ENCODE measurements at places on chromosomes 1 and 21.

GRCh38 chr21:15050568-15051377 is 14.0 kb downstream of the NRIP1 start:
- no peak for DNase-seq

DNA sequence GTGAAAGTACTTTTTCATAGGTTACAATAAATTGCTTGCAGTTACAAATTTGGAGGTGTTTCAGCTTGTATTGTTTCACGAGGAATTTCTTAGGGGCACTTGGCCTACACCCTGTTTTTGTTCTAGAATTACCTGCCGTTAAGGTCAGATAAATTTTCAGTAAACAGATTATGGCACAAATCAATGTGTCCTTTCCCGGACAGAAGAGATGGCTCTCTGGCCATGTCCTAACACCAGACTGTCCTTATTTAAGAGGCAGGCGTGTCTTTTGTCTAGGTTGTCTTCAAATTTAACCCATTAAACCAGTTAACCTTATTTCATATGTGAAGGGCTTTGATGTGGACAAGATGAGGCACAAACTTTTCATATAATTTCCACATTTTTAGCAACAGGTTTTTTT is 243.4 kb downstream of the SDCCAG8 start:
- no peak for DNase-seq

DNA sequence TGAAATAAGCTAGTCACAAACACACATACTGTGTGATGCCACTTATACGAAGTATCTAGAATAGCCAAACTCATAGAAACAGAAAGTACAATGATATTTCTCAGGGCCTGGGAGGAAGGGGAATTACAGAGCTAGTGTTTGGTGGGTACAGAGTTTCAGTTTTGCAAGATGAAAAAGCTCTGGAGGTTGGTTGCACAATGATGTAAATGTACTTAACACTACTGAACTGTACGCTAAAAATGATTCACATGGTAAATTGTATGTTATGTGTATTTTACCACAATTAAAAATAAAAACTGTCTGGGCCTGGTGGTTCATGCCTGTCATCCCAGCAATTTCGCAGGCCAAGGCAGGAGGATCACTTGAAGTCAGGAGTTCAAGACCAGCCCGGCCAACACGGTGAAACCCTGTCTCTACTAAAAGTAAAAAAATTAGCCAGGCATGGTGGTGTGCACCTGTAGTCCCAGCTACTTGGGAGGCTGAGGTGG is 15.3 kb upstream of the FHAD1 start:
- DNase-seq = no peak

DNA sequence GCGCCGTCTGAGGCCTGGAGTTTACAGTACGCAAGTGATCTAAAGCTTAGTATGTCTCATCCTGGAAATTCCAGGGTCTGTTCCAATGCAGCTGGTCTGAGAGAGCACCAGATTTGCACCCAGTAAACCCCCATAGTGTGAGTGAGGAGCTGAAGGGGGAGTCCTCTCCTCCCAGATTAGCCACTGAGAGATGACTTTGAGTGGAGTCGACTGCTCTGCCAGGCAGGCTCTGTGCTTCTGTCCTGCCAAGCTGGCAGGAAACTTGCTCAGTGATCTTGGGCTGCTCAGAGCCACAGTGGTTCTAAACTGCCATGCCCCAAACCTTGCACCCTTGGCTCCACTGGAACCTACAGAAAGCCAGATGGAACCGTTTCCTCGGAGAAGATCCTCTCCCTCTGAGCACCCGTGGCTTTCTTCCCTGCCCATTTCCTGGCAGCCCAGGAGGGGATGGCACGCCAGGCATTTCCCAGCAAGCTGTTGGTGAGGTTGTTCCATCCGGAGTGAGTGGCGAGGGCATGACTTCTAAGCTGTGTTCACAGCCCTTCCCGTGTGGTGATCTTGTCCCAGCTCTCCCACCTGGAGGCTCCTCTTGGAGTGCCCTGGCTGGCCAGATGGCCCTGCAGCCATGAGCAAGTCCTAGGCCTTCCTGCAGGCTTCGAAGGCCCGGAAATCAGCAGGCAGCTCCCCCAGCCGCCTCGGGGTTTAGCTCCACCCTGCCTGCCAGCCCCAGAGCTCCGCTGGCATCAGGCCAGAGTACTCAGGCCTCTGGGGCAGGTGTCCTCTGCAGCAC is 125.9 kb upstream of the VAMP3 start:
- no peak for DNase-seq

DNA sequence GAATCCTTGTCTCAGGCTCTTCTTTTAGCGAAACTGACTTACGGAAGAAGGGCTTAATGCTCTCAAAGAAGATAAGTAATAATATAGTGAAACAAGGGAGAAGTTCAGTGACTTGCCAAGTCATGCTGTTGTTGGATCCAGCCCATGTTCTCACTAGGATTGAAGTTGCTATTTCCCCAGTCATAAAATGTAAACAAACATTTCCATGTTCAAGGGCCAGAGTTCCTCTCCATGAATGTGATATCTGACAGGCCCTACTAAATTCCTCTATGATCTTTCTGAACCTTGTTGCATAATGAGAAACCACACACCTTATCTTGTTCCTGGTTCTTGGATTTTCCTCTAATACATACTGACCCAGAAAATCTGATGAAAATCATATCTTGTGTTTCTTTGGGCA is 876.5 kb upstream of the B3GALT2 start:
- peak; percentile 1 for DNase-seq

DNA sequence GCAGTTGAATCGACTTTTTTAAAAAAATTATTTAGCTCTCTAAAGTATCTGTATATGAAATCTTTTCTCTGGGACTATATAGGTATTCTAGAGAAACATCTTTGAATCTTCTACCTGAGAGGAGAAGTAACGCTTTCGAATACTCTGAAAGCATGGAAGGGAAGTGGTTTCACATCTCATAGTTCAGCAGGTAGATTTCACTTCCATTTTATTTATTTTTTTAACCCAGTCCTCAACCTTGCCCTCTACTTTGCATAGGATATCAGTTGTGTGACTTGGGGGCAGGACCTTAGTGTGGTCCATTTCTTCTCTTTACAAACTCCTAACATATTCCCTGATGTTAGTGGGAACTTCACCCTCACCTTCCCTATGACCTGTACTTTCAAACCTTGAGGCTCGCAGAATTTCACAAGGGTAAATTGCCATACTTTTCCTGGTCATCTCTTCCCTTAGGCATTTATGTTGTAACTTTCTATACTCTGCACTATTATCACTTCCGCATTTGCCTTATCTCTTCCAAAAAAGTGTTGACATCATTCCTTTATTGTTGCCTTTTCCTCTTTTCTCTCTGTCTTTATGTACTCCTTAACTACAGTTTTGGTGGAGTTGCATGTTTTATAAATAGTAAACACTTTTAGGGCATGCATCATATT is 1208.5 kb upstream of the ADGRL4 start:
- DNase-seq = no peak

GRCh38 chr1:113515498-113515897 is 125.2 kb downstream of the MAGI3 start:
- no peak for DNase-seq

GRCh38 chr1:229951856-229952534 is 115.0 kb upstream of the GALNT2 start:
- no peak for DNase-seq

DNA sequence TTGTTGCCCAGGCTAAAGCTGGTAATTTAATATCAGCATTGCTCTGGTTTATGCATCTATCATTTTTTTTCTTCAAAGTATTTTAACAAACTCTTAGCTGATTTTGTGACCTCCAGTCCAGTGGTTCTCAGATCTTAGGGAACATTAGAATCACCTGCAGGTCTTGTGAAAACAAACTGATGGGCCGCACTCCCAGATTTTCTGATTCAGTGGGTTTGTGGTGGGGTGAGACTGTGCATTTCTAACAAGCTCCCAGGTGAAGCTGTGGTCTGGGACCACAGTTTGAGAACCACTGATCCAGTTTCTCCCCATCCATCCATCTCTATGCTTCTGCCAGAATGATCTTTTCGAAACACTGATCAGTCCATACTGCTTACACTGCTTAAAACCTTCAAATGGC is 305.7 kb upstream of the USP24 start:
- no peak for DNase-seq

DNA sequence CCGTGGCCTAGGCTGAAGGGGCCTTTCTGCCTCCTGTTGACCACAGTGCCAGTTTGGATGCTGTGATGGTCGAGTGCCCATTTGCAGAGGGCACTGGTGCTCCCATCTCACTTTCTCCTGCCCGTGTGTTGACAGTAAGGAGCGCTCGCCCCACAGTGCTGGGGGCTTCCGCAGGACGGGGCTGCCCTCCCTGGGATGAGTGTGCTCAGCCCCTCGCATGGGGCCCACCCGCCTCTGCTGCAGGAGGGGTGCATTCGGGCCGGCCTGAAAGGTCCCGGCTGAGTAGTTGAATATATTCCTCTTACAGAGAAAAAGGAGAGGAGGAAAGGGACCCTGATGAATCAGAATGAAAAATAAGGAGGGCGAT is 37.3 kb downstream of the NTPCR start:
- no peak for DNase-seq

- DNase-seq = no peak
These were observed 134.3 kb downstream of the ZP4 start for GRCh38 chr1:237756304-237756967.

GRCh38 chr1:204418174-204419063 is 6.8 kb upstream of the PPP1R15B start:
- DNase-seq = no peak

DNA sequence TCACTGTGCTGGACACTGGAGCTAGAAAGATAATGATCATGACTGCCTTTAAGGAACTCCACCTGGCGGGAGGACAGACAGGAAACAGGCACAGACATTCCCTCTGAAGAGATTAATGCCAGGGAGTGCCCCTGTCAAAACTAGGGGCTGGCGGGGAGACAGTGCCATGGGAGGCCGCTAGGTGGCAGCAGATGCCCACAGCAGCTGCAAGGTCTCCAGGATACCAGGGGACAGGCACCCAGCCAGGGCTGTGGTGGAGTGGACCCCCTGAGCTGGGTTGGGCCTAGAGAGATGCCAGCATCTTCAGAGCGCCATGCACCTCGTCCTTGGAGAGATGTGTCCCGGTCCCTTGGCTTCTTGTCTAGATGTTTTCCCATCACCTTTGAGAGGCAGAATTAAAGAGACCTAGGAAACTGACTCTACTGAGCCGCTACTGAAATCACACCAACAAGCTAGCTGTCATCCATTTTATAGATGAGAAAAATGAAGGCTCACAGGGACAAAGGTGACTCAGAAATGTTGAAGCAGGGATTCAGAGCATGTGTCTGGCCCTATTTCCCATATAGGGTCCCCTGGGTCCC is 3.6 kb downstream of the REN start:
- DNase-seq = peak; percentile 93

GRCh38 chr1:213986925-213987250 is 885 bp upstream of the PROX1 start:
- DNase-seq = no peak

DNA sequence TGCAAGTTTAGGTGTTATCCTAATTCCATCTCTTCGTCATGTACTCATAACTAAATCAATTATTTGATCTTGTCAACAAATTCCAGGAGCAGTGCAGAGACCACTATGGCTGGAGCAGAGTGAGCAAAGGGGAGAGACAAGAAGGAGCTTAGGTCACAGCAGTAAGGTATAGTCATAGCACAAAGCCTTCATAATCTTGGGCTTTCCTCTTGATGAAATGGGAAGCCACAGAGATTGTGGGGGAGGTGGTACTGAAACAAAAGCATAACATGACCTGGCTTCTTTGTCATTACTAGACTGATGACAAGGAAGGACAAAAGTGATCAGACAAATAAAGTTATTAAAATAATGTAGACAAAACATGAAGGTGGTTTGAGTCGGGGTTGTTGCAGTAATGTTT is 60.1 kb upstream of the PTGS2 start:
- DNase-seq = no peak

DNA sequence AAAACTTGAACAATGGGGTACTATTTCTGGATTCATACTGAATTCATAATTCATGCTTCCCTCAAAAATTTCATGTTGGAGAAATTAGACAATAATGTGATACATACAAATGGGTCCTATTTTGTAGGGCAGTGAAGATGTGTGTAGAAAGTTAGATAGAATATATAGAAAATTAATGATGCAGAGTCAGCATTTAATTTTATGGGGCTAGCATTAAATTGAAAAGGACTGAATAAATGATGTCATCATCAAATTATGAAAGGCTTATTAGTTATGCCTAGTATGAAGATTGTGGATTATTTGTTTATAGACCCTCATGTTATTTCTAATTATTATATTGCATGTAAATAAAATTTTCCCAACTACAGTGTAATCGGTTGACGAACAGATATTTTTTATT is 119.1 kb downstream of the ADGRL4 start:
- no peak for DNase-seq

GRCh38 chr1:24465638-24466037 is 37.0 kb upstream of the RCAN3 start:
- DNase-seq = no peak

DNA sequence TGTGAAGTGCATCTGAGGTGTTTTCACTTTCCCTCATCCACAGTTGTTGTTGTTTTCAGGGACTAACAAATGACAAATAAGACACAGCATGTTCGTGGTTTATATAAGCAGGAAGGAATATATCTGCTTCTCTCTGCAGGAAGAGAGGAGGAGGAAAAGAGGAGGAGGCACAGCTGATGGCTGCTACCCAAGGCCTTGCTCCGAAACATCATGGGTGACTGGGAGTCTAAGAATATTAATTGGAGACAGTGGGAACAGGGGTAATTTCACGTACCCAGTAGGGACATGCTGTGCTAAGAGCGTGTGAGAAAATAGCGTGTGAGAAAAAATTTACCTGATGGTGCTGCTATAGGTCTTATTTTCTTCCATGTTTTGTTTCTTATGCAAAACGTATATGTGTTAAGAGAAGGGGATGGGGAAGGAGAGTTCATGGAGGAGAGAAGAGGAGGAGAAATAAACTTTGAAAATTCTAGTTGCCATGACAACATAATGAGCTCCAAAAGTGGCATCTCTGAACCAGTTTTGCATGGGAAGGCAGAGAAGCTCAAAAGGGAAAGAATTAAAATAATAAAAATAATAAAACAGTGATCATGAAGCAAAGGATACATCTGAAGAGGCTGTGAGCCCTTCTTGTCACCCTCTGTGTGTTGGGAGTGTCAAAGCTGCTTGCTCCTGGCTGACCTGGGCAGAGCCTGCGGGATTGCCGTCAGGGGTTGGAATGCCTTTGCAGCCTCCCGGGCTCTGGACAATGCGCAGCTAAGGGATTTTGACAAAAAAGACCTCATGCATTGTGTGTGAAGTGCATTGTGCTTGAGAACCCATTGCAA is 192.0 kb downstream of the CACNA1E start:
- no peak for DNase-seq

GRCh38 chr1:202234331-202235002 is 40.9 kb downstream of the LGR6 start:
- DNase-seq = no peak

GRCh38 chr1:67893126-67893495 is 59.8 kb upstream of the GNG12 start:
- DNase-seq = no peak

GRCh38 chr1:15994081-15994480 is 10.0 kb upstream of the SRARP start:
- DNase-seq = no peak

DNA sequence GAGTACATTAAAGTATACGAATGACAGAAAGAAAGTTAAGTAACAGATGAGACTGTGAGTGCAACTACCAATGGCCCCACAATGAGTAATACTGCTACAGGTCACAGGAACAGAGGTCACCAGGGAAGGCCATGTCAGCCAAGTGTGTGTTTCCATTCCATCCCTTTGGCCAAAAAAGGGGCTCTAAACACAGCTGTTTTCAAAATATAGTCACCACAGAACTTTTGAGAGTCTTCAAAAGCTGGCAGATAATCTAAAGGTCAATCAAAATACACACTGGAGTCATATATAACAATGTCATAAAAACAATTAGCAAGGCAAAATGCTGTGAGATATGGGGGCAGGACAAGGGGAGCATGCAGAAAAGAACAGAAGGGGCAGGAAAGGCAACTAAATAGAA is 10.2 kb downstream of the USP24 start:
- no peak for DNase-seq

- no peak for DNase-seq
These were observed 79.6 kb downstream of the SNX7 start for GRCh38 chr1:98741164-98741563.

Data from HuH-7 (cell line).